Right forelimb (tissue), 1 donor: ENCODE measurements at places on chromosomes 2 and 18.

DNA sequence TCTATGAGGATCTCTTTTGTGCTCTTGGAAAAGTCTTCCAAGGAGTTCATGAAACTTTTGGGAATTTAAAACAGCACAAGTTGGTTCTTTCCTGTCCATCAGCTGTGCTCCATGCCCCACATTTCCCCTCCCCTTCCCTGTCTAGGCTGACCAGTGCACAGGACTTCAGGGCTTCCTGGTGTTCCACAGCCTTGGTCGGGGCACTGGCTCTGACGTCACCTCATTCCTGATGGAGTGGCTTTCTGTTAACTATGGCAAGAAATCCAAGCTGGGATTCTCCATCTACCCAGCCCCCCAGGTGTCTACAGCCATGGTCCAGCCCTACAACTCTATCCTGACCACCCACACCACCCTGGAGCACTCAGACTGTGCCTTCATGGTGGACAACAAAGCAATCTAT lies 8.1 kb upstream of the DNAJB2 start:
- no peak for DNase-seq

DNA sequence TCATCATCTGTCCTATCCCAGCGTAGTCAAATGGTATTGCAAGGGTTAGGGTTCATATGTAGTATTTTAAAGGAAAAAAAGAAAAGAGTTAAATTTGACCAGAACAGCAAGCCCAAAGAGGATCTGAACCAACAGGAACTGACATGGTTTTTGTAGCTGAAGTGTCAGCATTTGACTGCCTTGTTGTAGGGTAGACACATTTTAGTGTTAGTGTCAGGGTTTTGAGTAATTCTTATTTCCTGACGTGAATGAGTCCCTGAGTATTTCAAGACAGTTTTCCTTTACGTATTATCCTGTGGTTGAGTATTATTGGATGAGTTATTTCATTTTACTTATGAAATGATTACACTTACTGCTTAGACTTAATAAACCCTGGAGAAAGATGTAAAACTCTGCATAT lies 173.3 kb upstream of the ZEB2 start:
- DNase-seq: no peak

DNA sequence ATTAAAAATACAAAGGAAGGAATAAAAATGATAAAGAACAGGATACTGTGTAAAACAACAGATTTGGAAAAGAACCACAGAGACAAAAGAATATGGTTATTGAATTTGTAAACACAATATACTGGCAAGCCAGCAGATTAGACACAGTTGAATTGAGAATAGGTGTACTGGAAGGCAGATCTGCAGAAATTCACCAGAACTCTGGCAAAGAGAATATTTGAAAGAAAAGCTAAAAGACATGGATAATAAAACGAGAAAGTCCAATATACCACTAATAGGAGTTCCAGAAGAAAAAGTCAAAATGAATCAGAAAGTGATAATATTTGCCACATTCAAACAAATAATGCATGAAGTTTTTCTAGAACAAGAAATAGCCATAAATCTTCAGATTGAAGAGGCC lies 11.9 kb upstream of the NEURL3 start:
- DNase-seq: no peak

GRCh38 chr2:10163498-10164486 lies 41.3 kb downstream of the RRM2 start:
- DNase-seq: peak; percentile 27
